ENCODE measurements at places on chromosomes 12 and 14.

GRCh38 chr12:43969882-43970281 is 134.0 kb downstream of the TMEM117 start:
- peaks cover 3% of the 10 kb centered on the region for H3K4me1 ChIP-seq
- peaks cover 3% of the 10 kb centered on the region for H3K36me3 ChIP-seq
- no peaks in the 10 kb centered on the region for H3K27me3 ChIP-seq
- H3K27ac ChIP-seq: no peak overlapping the region
- H3K4me3 ChIP-seq: no peak overlapping the region

GRCh38 chr14:20093442-20093841 is 17.1 kb upstream of the OR4K17 start:
- no peaks in the 10 kb centered on the region for H3K4me1 ChIP-seq
- no peaks in the 10 kb centered on the region for H3K36me3 ChIP-seq
- H3K27ac ChIP-seq: no peak overlapping the region
- H3K27me3 ChIP-seq: no peaks in the 10 kb centered on the region

GRCh38 chr14:74737753-74738325 is 24.9 kb downstream of the FCF1 start:
- no peak overlapping the region for H3K4me3 ChIP-seq
- no peaks in the 10 kb centered on the region for H3K27me3 ChIP-seq
- H3K27ac ChIP-seq: peak overlapping the region; percentile 12
- no peaks in the 10 kb centered on the region for H3K4me1 ChIP-seq
- no peak for DNase-seq
- peaks cover 19% of the 10 kb centered on the region for H3K36me3 ChIP-seq

- no peaks in the 10 kb centered on the region for H3K36me3 ChIP-seq
- H3K4me3 ChIP-seq: peak overlapping the region; percentile 61
- H3K4me1 ChIP-seq: peaks cover 26% of the 10 kb centered on the region
- DNase-seq: no peak
Measured at GRCh38 chr12:84911271-84912197, 1.1 kb downstream of the SLC6A15 start.

DNA sequence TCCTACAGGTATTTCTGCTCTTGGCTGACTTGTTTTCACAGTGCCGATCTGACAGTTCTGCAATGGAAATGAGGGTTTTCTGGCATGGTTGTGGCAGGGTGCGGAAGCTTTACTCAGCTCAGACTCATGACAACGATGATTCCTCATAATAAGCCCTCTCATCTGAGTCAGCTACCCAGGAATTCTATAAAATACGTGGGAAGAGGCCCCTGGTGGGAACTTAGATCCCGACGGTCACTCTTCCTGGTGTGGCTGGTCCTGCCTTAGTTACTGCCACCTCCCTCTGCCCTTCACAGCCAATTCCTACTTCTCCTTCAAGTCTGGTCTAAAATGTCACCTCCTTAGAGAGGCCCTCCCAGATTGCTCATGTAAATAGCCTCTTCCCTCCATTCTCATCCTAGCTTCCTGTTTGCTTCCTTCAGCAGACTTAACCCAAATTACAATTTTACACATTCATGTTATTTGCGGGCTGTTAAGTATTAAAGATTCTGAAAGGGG is 104.2 kb upstream of the MAP1LC3B2 start:
- no peaks in the 10 kb centered on the region for H3K27me3 ChIP-seq
- H3K36me3 ChIP-seq: no peaks in the 10 kb centered on the region
- peak overlapping the region; percentile 100 for H3K27ac ChIP-seq
- H3K4me3 ChIP-seq: peak overlapping the region; percentile 39

- H3K27me3 ChIP-seq: no peaks in the 10 kb centered on the region
- no peak overlapping the region for H3K27ac ChIP-seq
- H3K4me1 ChIP-seq: no peaks in the 10 kb centered on the region
- DNase-seq: no peak
Measured at GRCh38 chr12:5267603-5268423, 164.1 kb upstream of the NTF3 start.

- DNase-seq: peak; percentile 93
- no peaks in the 10 kb centered on the region for H3K36me3 ChIP-seq
- H3K27ac ChIP-seq: no peak within 1 kb of the TSS
Measured at GRCh38 chr12:94147991-94148738, at the start of gene PLXNC1. Gene PLXNC1 (plus strand): TSS chr12:94148577. CDS start chr12:94148972, 395 bp downstream.

- DNase-seq: no peak
- no peak overlapping the region for H3K4me3 ChIP-seq
- H3K27ac ChIP-seq: no peak overlapping the region
- H3K4me1 ChIP-seq: no peaks in the 10 kb centered on the region
- peaks cover 26% of the 10 kb centered on the region for H3K36me3 ChIP-seq
Measured at GRCh38 chr12:113374823-113375428, 16.5 kb downstream of the PLBD2 start.

GRCh38 chr14:101737414-101738339 is 23.8 kb upstream of the PPP2R5C start:
- H3K4me1 ChIP-seq: no peaks in the 10 kb centered on the region
- H3K27me3 ChIP-seq: peaks cover 22% of the 10 kb centered on the region
- no peaks in the 10 kb centered on the region for H3K36me3 ChIP-seq
- DNase-seq: no peak
- H3K27ac ChIP-seq: no peak overlapping the region

GRCh38 chr12:119660076-119660475 is 7.9 kb upstream of the PRKAB1 start:
- H3K27me3 ChIP-seq: peaks cover 20% of the 10 kb centered on the region
- no peak for DNase-seq
- no peak overlapping the region for H3K27ac ChIP-seq
- no peaks in the 10 kb centered on the region for H3K4me1 ChIP-seq

- H3K27ac ChIP-seq: no peak overlapping the region
- no peak for DNase-seq
- H3K4me3 ChIP-seq: no peak overlapping the region
- peaks cover 7% of the 10 kb centered on the region for H3K4me1 ChIP-seq
- H3K27me3 ChIP-seq: no peaks in the 10 kb centered on the region
Measured at GRCh38 chr14:103232831-103233319, 101.2 kb upstream of the EIF5 start.

DNA sequence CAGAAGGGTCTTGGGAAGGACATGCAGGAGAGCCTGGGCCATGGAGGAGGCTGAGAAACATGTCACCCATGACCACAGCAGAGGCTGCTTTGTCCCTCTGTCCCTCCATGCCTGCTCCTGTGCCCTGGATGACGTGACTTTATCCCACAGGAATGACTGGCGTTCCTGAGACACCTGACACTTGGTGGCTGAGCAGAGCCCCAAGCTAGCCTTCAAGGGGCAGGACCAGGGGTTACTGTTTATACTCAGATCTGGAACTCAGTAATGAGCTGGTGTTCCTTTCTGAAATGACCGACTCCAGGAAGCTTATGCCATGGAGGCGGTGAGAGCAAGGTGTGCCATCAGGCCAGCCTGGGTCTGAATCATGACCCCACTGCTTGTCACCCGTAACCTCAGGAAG is 44.2 kb downstream of the ZFP36L1 start:
- H3K27ac ChIP-seq: no peak overlapping the region
- DNase-seq: no peak
- no peak overlapping the region for H3K4me3 ChIP-seq
- H3K4me1 ChIP-seq: peaks cover 14% of the 10 kb centered on the region
- no peaks in the 10 kb centered on the region for H3K36me3 ChIP-seq
- H3K27me3 ChIP-seq: peaks cover 7% of the 10 kb centered on the region

DNA sequence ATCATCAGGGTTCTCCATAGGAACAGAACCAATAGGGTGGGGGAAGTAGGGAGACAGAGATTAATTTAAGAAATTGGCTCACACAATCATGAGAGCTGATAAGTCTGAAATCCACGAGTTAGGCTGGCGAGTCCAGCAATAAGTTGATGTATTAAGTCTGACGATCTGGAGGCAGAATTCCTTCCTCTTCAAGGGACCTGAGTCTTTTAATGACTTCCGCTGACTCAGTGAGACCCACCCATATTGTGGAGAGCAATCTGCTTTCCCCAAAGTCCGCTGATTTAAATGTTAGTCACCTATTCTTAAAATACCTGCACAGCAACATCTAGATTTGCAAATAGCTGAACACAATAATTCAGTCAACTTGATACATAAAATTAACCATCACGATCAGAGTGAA is 97.8 kb downstream of the SPTSSA start:
- peaks cover 1% of the 10 kb centered on the region for H3K27me3 ChIP-seq
- no peak for DNase-seq
- H3K27ac ChIP-seq: no peak overlapping the region
- H3K36me3 ChIP-seq: no peaks in the 10 kb centered on the region
- H3K4me3 ChIP-seq: no peak overlapping the region

GRCh38 chr12:39440101-39440500 is 2.8 kb downstream of the KIF21A start:
- H3K27me3 ChIP-seq: no peaks in the 10 kb centered on the region
- H3K4me3 ChIP-seq: no peak overlapping the region
- no peaks in the 10 kb centered on the region for H3K36me3 ChIP-seq
- H3K27ac ChIP-seq: no peak overlapping the region
- DNase-seq: no peak

DNA sequence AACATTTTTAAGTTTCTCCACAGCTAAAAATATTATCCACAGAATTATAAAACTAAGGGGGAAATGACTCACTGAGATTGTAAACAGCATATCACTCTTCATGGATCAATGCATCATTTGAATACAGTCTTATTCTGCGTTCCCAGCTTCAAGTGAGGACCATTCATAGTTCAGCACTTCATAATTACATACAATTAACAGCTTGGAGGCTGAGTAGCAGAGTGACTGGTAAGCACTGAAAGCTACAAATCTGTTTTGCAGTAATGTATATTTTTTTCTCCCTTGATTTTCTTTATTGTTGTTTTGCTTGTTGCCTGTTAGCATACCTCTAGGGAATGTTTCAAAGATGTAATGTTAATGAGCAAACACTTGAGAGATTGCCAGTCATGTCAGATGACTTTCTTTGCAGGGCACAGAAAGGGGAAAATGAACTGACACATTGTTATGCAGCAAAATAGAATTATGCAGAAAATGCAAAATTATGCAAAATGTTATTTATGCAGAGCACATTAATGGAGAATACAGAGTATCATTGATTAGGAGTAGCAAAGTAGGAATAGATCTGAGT is 138.6 kb downstream of the RPS29 start:
- no peak overlapping the region for H3K27ac ChIP-seq
- DNase-seq: no peak
- H3K27me3 ChIP-seq: peaks cover 33% of the 10 kb centered on the region
- H3K4me3 ChIP-seq: no peak overlapping the region
- peaks cover 1% of the 10 kb centered on the region for H3K36me3 ChIP-seq

GRCh38 chr12:7019043-7019569 is 830 bp upstream of the LPCAT3 start:
- H3K27me3 ChIP-seq: no peaks in the 10 kb centered on the region
- no peak for DNase-seq
- H3K36me3 ChIP-seq: no peaks in the 10 kb centered on the region
- peaks cover 18% of the 10 kb centered on the region for H3K4me1 ChIP-seq
- peak overlapping the region; percentile 93 for H3K4me3 ChIP-seq

- H3K4me1 ChIP-seq: no peaks in the 10 kb centered on the region
- no peak for DNase-seq
- H3K27ac ChIP-seq: no peak overlapping the region
- H3K36me3 ChIP-seq: peaks cover 50% of the 10 kb centered on the region
- H3K4me3 ChIP-seq: no peak overlapping the region
Measured at GRCh38 chr14:65084554-65085505, 17.5 kb downstream of the MAX start.

- DNase-seq: no peak
- H3K36me3 ChIP-seq: no peaks in the 10 kb centered on the region
- H3K4me1 ChIP-seq: no peaks in the 10 kb centered on the region
- H3K27me3 ChIP-seq: no peaks in the 10 kb centered on the region
- H3K4me3 ChIP-seq: no peak overlapping the region
Measured at GRCh38 chr12:94625531-94625930, 24.8 kb downstream of the TMCC3 start.

- H3K27me3 ChIP-seq: no peaks in the 10 kb centered on the region
- no peak overlapping the region for H3K4me3 ChIP-seq
- no peaks in the 10 kb centered on the region for H3K4me1 ChIP-seq
- DNase-seq: no peak
Measured at GRCh38 chr12:94020335-94020734, 128.0 kb upstream of the PLXNC1 start.

GRCh38 chr12:56258068-56258819 is at the start of gene ANKRD52:
Gene ANKRD52 (minus strand): TSS chr12:56258384. CDS start chr12:56258269, 115 bp downstream.
- no peaks in the 10 kb centered on the region for H3K27me3 ChIP-seq
- peak; percentile 91 for DNase-seq
- peak within 1 kb of the TSS; percentile 95 for H3K27ac ChIP-seq

DNA sequence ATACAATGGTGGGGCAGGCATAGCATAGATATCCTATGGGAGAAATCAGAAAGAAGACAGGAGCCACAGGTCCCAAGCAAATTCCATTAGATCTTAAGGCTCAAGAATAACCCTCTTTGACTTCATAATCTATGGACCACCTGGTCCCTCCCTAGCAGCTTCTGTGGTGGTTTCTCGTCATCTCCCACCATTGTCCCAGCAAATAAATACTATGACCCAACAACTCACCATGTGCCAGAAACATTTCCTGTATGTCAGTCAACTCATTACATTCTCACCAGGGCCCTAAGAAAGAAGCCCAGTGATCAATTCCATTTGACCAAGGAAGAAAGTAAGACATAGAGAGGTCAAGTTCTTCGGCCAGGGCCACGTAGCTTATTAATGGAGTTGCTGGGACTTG is 646.2 kb downstream of the VRK1 start:
- H3K4me3 ChIP-seq: no peak overlapping the region
- DNase-seq: no peak
- H3K4me1 ChIP-seq: no peaks in the 10 kb centered on the region
- H3K27me3 ChIP-seq: no peaks in the 10 kb centered on the region
- no peak overlapping the region for H3K27ac ChIP-seq
- H3K36me3 ChIP-seq: no peaks in the 10 kb centered on the region

DNA sequence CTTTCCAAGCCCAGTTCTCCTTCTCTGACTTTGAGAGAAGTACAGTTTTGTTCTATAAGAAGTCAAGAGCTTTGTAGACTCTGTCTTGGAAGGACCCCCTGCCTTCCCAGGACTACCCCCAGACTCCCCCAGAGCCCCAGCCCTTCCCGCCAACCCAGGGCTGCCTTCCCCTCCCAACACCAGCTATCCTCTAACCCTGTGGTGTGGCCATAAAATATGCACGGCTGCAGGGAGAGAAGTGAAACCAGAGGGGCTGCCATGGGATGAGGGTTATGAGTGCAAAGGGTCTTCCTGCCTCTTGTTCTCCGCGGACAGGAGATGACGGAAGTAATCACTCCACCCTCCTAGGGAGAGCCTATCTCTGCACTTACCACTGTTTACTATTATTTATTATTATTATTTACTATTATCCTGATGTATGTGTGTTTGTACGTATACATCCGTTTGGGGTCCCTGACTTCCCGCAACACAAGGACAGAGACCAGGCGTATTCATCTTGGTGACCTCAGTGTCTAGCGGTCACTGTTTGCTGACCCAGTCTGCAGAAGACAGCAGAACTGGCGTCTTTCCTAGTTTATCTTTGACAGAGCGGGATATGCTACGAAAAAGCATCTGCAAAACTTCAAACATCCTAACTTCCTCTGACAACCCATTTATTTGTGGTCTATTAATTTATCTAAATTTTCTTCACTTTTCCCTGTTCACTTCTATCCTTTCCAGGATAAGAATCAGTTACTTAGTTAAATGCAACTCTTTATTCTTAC is 3.5 kb upstream of the SCNN1A start:
- no peaks in the 10 kb centered on the region for H3K27me3 ChIP-seq
- H3K27ac ChIP-seq: no peak overlapping the region
- no peak for DNase-seq
- no peak overlapping the region for H3K4me3 ChIP-seq
- peaks cover 36% of the 10 kb centered on the region for H3K4me1 ChIP-seq
